ENCODE measurements at places on chromosomes 11 and 22. TPM values are rescaled to one million over a fixed set of nuclear protein-coding genes. Genes with fewer than 3 reads are reported as not detected.

DNA sequence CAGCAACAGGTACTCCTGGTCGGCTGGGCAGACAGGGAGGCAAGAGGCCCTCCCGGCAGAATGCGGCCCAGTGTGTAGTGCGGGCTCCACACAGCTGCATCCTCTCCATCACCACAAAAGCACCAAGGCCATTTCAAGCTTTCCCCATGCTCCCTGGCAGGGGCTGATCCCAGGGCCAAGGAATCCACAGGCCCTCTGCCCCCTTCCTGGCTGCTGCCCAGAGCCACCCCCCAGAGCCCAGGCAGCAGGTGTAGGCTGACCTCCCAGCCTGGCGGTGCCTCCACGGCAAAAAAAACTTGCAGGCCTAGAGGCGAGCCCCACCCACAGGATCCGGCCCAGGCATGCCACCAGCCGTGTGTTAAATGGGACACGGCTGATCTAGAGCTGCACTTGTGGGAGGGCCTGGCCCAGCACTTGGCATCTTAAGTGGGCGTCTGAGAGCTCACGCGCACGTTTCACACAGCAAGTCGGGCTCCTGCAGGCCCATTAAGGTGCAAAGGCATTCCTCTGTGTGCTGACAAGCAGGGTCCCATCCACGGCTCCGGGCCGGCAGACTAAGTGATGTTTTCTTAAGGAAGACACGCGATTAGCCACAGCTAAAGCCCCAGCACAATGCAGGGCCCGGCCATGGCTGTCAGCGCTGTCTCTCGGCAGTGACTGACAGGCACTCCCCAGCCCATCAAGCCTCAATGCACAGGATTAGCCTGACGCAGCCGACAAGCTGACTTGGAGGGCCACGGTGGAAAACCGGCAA lies 19.8 kb upstream of the GNB1L start:
- H3K36me3 ChIP-seq = no peaks in the 10 kb centered on the region
- no peak for DNase-seq
- no peaks in the 10 kb centered on the region for H3K27me3 ChIP-seq
- peak overlapping the region; percentile 41 for H3K27ac ChIP-seq

- no peak overlapping the region for H3K4me3 ChIP-seq
- H3K27me3 ChIP-seq = no peaks in the 10 kb centered on the region
- H3K27ac ChIP-seq = no peak overlapping the region
Observed at GRCh38 chr11:84163116-84163515, 876.9 kb upstream of the CCDC90B start.

The OLFML1 gene
- total RNA-seq = 59.7 TPM

GRCh38 chr11:102268083-102268984 lies 49.0 kb upstream of the BIRC3 start:
- H3K4me3 ChIP-seq = peak overlapping the region; percentile 15
- H3K27ac ChIP-seq = no peak overlapping the region
- peaks cover 27% of the 10 kb centered on the region for H3K4me1 ChIP-seq

The MACROD1 gene
- 22.3 TPM for total RNA-seq

DNA sequence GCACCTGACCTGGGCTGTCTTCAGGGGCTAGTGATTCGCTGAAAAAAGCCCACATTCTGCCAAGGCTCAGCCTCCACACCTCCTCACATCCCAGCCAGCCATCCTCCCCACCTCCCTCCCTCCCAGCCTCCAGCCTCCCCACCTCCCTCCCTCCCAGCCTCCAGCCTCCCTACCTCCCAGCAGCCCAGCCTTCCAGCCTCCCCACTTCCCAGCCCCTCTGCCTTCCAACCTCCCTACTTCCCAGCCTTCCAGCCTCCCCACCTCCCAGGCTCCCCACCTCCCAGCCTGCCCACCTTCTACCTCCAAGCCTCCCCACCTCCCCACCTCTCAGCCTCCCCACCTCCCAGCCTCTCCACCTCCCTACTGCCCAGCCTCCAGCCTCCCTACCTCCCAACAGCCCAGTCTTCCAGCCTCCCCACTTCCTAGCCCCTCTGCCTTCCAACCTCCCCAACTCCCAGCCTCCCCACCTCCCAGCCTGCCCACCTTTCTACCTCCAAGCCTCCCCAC lies 33.7 kb upstream of the TH start:
- no peaks in the 10 kb centered on the region for H3K4me1 ChIP-seq
- DNase-seq = peak; percentile 56
- H3K27me3 ChIP-seq = peaks cover 12% of the 10 kb centered on the region
- no peak overlapping the region for H3K4me3 ChIP-seq
- H3K36me3 ChIP-seq = no peaks in the 10 kb centered on the region
